ENCODE measurements at places on chromosomes 6 and 20.

GRCh38 chr6:5786969-5787720, 219.6 kb downstream of the NRN1 start:
- no peak for DNase-seq

DNA sequence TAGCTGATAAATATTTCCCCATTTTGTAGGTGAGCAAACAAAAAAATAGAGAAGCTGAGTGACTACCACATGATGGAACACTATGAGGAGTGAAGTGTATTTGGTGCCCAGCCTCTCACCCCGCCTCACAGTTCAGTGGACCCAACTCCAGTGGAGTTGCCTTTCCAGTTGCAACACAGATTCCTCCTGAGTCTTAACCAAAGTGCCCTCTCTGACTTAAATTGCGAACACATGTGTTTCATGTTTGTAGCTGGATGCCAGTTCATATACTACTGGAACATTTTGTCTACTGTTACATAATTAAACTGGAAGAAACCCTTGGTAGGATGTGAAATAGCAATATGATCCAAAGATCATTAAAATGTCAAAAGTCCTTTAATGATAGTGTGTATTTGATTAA, 448.9 kb downstream of the COL12A1 start:
- no peak for DNase-seq

GRCh38 chr6:112018619-112019416, 35.1 kb upstream of the CCN6 start:
- peak; percentile 19 for DNase-seq

- DNase-seq, result no peak
These were observed 167.9 kb upstream of the KCNG1 start for GRCh38 chr20:51190783-51191180.

- no peak for DNase-seq
These were observed 161.9 kb downstream of the FARS2 start for GRCh38 chr6:5423251-5423650.

GRCh38 chr6:96704713-96705112, 132.6 kb downstream of the GPR63 start:
- DNase-seq, result no peak

DNA sequence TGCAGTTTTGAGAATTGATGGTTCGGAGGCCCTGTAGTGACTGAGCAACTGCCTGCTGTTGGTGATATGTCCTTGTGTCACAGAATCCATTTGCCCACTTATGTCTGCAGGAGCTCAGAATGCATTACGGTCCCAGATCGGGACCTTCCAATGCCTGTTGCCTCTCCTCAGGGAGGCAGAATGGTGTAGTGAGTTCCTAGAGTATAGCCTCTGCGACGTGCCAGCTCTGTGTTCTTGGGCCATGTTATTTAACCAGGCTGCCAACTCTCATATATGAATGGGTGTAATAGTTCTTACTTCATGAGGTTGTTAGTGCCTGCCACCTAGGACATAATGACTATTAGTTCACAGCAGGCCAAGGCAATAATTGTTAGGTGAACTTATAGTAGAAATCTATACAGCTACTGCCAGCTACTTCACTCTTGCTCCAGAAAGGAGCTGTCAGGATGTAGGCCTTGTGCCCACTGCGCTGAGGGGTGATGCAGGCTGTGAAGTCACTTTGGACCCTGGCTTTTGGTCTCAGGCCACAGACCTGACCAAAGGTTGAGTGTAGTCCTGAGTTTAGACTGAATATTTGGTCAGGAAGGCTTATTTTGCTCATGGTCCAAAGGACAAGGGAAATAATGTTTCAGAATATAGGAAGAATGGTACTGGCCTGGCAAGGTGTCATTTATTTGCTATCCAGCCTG, 82.1 kb downstream of the ASXL1 start:
- DNase-seq, result no peak

DNA sequence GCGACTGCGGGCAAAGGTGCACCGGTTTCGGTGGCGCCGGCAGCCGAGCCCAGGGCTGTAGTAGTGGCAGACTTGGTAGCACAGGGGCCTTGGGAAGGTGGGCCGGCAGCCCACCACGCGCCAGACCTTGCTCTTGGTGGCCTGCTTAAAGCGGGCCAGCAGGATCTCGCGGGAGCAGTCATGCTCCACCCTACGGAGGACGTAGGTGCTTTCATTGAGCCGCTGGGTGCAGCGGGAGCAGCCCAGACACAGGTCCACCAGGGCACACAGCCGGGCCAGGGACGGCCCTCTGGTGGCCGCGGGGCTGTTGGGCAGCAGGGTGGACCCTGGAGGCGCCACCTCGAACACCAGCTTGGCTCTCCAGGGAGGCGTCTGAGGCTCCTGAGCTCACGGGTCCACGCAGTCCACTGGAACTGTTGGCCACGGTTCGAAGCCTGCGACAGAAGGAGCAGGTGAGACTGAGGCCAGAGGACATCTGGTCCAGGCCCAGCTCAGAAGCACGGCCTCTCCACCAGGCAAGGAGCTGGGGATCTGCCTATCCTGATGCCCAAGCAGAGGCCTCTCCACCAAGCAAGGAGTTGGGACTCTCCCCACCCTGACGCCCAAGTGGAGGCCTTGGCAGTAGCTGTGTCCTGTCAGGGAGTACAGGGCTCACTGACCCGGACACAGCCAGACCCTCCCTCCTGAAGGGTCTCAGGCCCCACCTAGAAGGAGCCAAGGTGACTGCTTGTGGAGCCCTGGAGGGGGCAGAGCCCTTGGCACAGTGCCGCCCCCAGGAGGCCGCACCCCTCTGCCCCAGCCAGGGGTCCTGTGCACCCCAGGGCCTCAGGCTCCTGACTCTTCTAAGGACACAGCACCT, 1.0 kb downstream of the HELZ2 start:
- DNase-seq, result no peak

DNA sequence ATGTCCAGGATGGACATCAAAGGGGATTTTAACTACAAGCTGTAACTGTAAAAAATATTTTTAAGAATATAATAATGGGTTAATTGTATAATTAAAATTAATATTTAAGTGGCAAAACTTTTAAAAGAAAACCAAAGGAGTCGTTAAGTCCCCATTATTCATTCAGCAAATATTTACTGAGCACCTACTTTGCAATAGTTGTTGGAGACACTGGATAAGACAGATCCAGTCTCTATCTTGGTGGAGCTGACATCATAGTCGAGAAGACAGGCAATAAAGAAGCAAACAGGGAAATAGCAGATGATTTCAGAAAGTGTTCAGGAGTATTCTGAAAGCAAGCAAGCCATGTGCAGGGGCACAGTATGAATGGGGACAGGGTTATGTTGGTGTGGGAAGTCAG, 137.0 kb downstream of the CEBPB start:
- no peak for DNase-seq

DNA sequence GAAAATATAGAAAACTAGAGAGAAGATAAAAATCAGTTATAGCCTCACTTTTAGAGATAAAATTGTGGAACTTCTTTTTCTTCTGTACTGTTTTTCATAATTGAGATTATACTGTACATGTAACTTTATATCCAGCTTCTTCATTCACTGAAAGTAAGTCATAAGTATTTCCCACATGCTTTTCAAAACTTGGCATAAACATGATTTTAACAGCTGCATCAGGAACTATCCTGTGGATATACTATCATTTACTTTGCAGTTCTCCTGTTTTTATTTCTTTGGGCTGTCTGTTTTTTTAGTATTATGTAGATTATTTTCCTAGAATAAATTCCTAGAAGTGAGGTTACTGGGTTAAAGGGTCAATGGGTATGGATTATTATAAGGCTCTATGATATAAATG, 14.8 kb downstream of the DSTN start:
- no peak for DNase-seq

GRCh38 chr20:44540834-44541233, 19.0 kb upstream of the SERINC3 start:
- DNase-seq, result no peak

GRCh38 chr20:62753626-62754025, 42.6 kb upstream of the MRGBP start:
- no peak for DNase-seq

DNA sequence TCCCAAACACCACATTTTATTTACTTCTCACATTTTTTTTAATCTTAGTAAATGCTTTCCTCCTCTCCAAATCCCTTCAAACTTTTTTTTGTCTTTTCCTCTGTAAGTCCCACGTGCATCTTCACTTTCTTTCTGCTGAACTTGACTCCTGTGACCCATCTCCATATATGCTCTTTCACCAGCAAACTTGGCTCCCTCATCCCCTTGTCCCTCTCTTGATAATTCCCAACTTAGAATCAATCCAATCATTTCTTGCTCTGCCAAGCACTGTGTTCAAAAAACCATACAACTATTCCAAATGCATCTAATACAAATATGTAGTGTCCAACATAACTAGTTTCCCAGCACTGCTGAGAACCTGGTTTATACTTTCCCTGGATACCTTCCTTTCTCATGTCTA, 519.4 kb downstream of the HDGFL1 start:
- no peak for DNase-seq

DNA sequence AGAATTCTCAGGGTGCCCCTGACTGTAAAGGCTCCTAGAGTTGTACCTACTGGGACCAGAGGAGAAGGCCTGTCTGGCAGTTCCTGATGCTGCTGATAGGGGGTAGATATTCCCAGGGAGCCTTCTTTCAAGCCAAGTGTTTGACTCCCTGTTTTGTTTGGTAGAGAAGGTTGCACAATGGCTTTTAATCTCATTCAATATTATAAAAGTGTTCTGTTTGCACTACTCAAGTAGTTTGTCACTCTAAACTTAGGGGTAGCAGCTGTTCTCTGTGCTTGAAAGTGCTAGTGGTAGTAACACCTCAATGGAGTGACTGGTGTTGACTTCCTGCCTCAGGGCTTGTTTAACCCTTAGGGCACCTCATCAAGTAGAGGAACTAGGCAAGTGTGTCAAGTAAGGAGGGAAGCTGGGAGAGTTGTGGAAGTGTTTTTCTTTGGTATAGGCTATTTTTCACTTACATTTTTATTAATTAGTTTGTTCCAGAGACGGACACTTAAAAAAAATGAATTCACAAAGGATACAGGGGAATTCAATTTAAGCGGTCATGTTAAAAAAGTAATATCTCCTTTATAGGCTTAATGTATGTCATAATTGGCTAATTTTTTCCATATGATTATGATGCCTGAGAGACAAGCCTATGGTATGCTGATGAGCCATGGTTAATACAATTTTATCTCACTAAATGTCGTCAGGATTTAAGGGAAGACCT, 38.1 kb downstream of the BICRAL start:
- no peak for DNase-seq

- no peak for DNase-seq
These were observed 401 bp upstream of the TNFRSF21 start for GRCh38 chr6:47310131-47310480.

- DNase-seq, result no peak
These were observed 209.3 kb upstream of the TAB2 start for GRCh38 chr6:149108038-149108748.

DNA sequence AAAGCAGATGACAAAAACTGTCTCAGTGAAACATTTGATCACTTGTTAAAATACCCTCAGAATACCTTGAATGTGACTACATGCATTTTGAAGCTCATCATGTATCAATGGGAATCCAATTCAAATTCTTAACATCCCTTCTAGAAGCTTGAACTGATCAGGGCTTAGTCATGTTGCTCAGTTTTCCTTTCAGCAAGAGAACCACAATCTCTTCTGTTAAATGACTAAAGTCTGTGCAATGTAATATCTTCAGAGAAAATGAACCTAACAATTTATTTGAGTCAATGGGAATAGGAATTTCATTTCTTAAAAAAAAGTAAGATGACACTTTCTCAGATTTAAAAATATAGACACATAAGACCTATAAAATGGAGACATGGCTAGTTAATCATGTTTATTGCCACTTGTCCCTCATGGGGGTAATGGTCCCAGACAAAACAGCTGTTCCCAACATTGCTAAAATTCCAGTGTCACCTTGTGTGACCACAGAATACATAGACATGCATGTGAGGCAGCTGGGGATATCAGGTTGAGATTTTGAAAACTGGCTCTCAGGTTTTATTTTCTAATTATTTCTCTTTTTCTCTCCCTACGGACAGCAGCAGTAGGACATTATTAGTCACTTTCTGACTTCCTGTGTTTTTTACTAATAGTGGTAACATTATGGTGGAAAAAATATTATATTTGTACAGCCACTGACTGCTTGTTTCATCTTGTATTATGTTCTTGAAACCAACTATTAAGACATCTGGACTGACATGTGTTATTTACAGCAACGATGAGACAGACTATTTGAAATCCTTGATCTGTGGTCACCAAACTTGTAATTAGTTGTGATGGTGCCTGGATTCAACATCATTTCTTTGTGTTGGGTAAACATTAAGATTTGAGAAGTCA, 192.5 kb downstream of the COL9A1 start:
- no peak for DNase-seq

DNA sequence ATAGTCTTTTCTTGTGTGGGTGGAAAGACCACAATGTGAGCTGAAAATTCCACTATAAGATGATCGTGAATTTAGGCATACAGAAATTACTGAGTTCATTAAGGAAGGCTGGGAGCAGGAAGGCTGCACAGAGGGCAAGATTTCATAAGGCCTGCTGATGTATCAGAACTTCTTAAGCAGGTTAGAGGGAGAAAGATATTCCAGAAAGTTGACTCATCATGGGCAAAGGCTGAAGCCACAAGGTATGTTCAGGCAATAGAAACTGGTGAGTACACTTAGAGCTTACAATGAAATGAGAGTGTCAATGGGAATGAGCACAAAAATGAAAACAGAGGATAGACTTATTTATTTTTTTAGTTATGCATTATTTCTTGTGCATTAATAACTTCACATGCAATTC, 618.6 kb downstream of the CBLN4 start:
- no peak for DNase-seq

GRCh38 chr20:61964675-61965605, 100.7 kb downstream of the TAF4 start:
- no peak for DNase-seq

DNA sequence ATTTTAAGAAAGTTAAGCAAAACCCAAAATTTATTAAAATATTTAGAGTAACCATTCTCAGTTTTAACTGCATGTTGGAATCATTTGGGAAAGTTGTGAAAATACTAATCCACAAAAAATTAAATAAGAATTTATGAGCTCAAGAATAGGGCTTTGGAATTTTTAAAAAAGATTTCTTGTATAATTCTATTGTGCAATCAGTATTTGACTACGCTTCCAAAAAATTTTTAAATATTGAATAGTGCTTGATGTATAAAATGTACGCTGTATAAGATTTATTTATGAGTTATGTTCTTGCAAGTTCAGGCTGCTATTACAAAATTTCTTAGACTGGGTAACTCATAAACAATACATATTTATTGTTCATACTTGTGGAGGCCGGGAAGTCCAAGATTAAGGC, 571.7 kb downstream of the MMUT start:
- no peak for DNase-seq

- no peak for DNase-seq
These were observed 51.7 kb downstream of the RBM38 start for GRCh38 chr20:57442888-57443239.

DNA sequence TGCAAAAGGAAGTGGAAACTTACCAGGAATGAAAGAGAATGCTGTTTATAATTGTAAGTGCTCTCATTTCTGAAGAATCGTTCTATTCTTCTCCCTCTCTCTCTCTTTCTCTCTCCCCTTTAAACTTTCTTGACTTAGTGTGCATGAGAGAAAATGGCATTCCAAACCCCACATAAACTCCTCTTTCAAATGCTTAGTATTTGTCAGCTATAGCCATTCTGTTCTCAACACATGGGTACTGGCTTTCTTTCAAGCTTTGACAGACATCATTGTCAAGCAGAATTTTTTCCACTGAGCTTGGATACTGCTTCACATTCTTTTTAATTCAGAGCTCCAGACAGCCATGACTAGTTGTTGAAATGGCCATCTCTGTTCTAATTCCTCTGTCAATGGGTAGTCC, 51.1 kb upstream of the PREP start:
- DNase-seq, result no peak
